Bladder microvascular endothelial cell (primary cell): ENCODE measurements at places on chromosomes 3 and 15. TPM values are rescaled to one million over a fixed set of nuclear protein-coding genes. Genes with fewer than 3 reads are reported as not detected.

Gene FRMD5
- 0.49 and 15.6 TPM in 2 replicates for total RNA-seq

Gene PRRT3
- 0.49 and 0.63 TPM in 2 replicates for total RNA-seq

Gene OSTN
- 0.49 TPM in 1 of 2 replicates, not detected in the other for total RNA-seq

Gene CCDC39
- total RNA-seq = 0.06 TPM in 1 of 2 replicates, not detected in the other

Gene LSAMP
- total RNA-seq = not detected in 2 replicates

Gene CLDN16
- 0.06 TPM in 1 of 2 replicates, not detected in the other for total RNA-seq

Gene KLF15
- total RNA-seq = 0.49 and 1.7 TPM in 2 replicates

Gene P2RY1
- total RNA-seq = 0.76 and 2.8 TPM in 2 replicates

Gene PRSS50
- not detected in 2 replicates for total RNA-seq

Gene SEMA7A
- total RNA-seq = 0.65 and 2.9 TPM in 2 replicates

Gene COL6A5
- not detected in 2 replicates for total RNA-seq

Gene DOCK3
- total RNA-seq = under 0.01 TPM in 2 replicates

Gene KBTBD8
- 2.1 and 3.0 TPM in 2 replicates for total RNA-seq

Gene KNG1
- total RNA-seq = not detected in 2 replicates

Gene LMOD3
- total RNA-seq = 0.06 TPM in 1 of 2 replicates, not detected in the other

Gene LYZL4
- not detected in 2 replicates for total RNA-seq

Gene CTXN2
- not detected in 2 replicates for total RNA-seq

Gene FEZF2
- not detected in 2 replicates for total RNA-seq

Gene CNTN4
- total RNA-seq = 0.19 TPM in 1 of 2 replicates, not detected in the other

Gene ACTRT3
- 1.5 and 2.0 TPM in 2 replicates for total RNA-seq

Gene CASR
- total RNA-seq = not detected in 2 replicates

Gene LRRC49
- 5.0 and 6.9 TPM in 2 replicates for total RNA-seq

Gene SERPINI2
- not detected in 2 replicates for total RNA-seq

Gene C3orf20
- total RNA-seq = not detected in 2 replicates

Gene SKOR1
- total RNA-seq = under 0.01 TPM in 1 of 2 replicates, not detected in the other

Gene GPR27
- not detected in 2 replicates for total RNA-seq

Gene DNAH1
- 1.5 and 7.0 TPM in 2 replicates for total RNA-seq

Gene MNS1
- total RNA-seq = 0.25 and 0.32 TPM in 2 replicates

Gene SKIL
- 33.2 and 117 TPM in 2 replicates for total RNA-seq

Gene MAGEF1
- 5.3 and 10.1 TPM in 2 replicates for total RNA-seq

Gene NPAP1
- total RNA-seq = not detected in 2 replicates

Gene EPHA3
- under 0.01 and 0.16 TPM in 2 replicates for total RNA-seq

Gene ZNF774
- 0.97 and 2.3 TPM in 2 replicates for total RNA-seq

Gene ANKRD34C
- not detected in 2 replicates for total RNA-seq

Gene CPN2
- not detected in 2 replicates for total RNA-seq

Gene GXYLT2
- total RNA-seq = under 0.01 and 0.44 TPM in 2 replicates

Gene LRRC2
- under 0.01 and 0.06 TPM in 2 replicates for total RNA-seq

Gene ALG1L2
- 0.49 TPM in 1 of 2 replicates, not detected in the other for total RNA-seq

Gene RLBP1
- not detected in 2 replicates for total RNA-seq

Gene CCR1
- total RNA-seq = not detected in 2 replicates
